ENCODE measurements at places on chromosomes 3 and 15. TPM values are rescaled to one million over a fixed set of nuclear protein-coding genes. Genes with fewer than 3 reads are reported as not detected.

Gene OR5K2
- not detected for total RNA-seq

Gene A4GNT
- not detected for total RNA-seq

Gene CLRN1
- total RNA-seq, result not detected

Gene TMCO5A
- not detected for total RNA-seq

Gene UROC1
- total RNA-seq, result not detected

Data from Panc1 (cell line).